H1 (cell line): ENCODE measurements at places on chromosomes 4 and X. TPM values are rescaled to one million over a fixed set of nuclear protein-coding genes. Genes with fewer than 3 reads are reported as not detected.

DNA sequence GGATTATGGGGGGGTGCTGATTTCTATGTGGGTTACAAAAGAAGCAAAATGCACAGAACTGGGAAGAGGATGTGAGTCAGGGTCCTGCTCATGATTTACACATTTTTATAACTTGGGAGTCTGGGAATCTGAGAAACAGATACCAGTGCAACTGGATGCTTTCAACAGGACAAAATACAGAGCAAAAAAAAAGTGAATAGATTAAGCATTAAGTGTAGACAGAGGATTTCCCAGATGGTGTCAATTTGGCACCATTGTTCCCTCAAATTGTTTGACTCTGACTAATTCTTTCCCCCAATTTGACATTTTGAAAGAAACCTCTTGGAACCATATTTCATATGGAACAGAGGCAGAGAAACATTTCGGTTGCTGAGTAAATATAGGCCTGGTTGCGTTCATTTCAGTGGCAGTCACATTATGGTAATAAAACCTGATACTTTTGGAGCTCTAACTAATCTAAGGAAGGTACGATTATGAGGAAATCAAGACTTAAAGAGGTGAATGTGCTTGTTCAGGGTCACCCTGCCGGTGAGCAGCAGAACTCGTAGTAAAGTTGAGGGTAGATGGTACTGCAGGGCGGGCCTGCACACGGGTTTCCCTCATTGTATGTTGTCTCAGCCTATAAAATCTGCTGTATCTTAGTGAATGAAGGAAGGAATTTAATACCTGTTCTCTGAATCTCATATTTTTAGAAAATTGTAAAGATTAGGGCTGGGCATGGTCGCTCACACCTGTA, 18.7 kb upstream of the CDKL5 start:
- no peaks in the 10 kb centered on the region for H3K27me3 ChIP-seq
- H3K4me1 ChIP-seq: no peaks in the 10 kb centered on the region
- no peak overlapping the region for H3K27ac ChIP-seq
- DNase-seq: no peak
- H3K4me3 ChIP-seq: no peak overlapping the region
- no peaks in the 10 kb centered on the region for H3K36me3 ChIP-seq

DNA sequence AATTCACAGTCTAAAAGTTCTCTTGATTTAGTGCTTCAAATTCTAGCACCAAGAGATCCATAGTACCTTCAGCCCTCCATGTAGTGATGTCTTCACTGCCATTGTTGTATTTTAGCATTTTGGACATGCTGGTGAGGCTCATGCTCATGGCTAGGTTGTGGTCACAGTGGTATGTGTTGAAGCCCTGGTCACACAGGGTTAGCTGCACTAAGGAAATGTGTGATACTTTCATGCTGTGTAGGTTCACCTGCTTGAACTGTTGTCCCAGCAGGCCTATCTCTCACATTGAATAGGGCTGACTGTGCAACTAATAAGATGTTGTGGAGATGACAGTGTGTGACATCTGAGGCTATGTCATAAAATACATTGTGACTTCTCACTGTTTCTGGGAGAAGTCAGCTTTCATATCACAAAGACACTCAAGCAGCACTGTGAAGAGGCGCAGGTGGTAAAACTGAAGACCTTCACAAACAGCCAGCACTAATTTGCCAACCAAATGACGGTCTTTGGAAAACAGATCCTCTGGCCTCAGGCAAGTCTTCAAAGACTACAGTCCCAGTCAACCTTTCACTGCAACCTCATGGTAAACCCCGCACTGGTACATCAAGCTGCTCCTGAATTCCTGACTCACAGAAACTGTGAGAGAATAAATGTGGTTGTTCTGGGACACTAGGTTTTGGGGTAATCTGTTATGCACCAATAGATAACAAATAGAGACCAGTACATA, 17.4 kb upstream of the ADH4 start:
- H3K27me3 ChIP-seq: no peaks in the 10 kb centered on the region
- H3K36me3 ChIP-seq: no peaks in the 10 kb centered on the region
- no peak for DNase-seq
- no peak overlapping the region for H3K4me3 ChIP-seq
- no peak overlapping the region for H3K27ac ChIP-seq
- no peaks in the 10 kb centered on the region for H3K4me1 ChIP-seq

- peak overlapping the region; percentile 67 for H3K4me3 ChIP-seq
- H3K27ac ChIP-seq: no peak overlapping the region
- DNase-seq: peak; percentile 60
- peaks cover 5% of the 10 kb centered on the region; the same call in 1 of the 2 replicates for H3K36me3 ChIP-seq
These were observed 819 bp downstream of the NSG1 start for GRCh38 chr4:4387531-4388310.

DNA sequence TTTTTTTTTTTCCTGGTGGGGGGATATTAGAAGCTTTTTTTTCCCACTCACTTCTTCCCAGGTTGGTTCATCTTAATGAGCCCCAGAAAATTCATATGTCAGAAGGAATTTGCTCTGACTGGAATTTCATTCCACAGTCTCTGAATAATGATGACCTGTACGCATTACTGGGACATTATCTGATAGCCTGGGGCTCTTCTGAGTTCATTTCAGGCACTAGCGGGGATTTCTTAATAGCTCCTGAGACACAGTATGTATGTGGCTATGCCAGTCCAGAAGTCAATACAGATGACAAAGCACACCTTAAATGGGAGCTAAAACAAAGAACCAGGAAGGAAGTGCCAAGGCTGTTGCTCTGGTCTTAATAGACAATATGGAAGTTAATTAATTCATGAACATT, 295.2 kb upstream of the IGFBP7 start:
- H3K27ac ChIP-seq: no peak overlapping the region
- H3K4me3 ChIP-seq: no peak overlapping the region
- H3K27me3 ChIP-seq: no peaks in the 10 kb centered on the region
- no peak for DNase-seq

DNA sequence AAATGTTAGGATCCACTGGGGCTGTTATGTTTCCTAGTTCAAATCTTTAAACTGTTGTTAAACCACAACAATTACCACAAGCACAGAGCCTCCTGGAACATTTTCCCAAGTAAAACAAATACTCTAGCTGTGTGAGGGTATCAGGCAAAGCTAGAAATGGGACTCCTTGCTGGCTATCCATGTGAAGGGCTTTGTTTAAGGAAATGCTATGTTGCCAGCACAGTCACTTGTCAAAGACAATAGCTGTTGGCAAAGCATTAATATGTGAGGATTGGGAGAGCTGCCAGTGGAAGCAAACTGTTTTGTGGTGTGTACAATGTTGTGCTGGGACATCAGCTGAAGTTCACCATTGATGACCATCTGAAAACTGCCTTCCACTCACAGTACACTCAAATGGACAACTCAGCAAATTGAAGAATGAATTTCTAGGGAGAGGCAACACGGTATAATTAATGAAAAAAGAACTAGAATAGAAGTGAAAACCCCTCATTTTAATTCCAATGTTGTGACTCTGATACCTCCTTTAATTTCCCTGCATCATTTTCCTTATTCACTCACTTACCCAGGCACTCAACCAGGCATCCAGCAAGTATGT, 100.8 kb downstream of the ANXA3 start:
- no peak for DNase-seq
- no peaks in the 10 kb centered on the region for H3K36me3 ChIP-seq
- H3K4me3 ChIP-seq: no peak overlapping the region
- H3K27ac ChIP-seq: no peak overlapping the region
- H3K4me1 ChIP-seq: no peaks in the 10 kb centered on the region

DNA sequence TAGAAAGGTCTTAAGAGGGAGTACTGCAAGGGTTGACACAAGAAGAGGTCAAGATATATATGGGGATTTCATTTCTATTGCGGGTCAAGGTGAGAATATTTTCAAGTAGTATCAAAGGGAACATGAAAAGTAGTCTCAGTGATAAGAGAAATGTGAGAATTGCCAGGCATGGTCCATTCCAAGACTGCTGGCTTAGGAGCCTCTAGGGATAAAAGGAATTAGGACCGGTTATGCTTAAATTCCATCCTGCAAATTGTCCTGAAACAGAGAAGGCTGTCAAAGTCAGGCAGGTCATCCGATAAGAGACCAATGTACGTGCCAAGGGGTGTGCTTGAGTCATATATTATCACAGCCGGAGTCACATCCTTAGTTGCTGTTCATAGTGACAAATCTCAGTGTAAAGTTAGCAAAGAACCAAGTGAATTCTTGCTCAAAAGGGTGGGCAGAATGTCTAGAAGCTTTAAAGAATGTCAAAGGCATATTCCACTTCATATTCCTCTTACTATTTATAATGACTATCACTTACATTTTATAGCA, 133.6 kb downstream of the CBLL2 start:
- H3K27ac ChIP-seq: no peak overlapping the region
- no peak overlapping the region for H3K4me3 ChIP-seq
- no peaks in the 10 kb centered on the region for H3K36me3 ChIP-seq
- no peaks in the 10 kb centered on the region for H3K27me3 ChIP-seq

GRCh38 chrX:68669871-68670270, 22.4 kb downstream of the STARD8 start:
- no peak for DNase-seq
- H3K36me3 ChIP-seq: no peaks in the 10 kb centered on the region
- H3K4me3 ChIP-seq: no peak overlapping the region
- peaks cover 8% of the 10 kb centered on the region for H3K4me1 ChIP-seq

ASMT gene
- total RNA-seq: 1.4 and 1.5 TPM in 2 replicates

NEIL3 gene
- 10.8 and 11.0 TPM in 2 replicates for total RNA-seq

IL1RAPL2 gene
- total RNA-seq: 1.1 and 1.3 TPM in 2 replicates

G3BP2 gene
- 378 and 388 TPM in 2 replicates for total RNA-seq

USP17L24 gene
- total RNA-seq: not detected in 2 replicates

PNMA6A gene
- total RNA-seq: 5.7 and 6.0 TPM in 2 replicates

KLB gene
- not detected in 2 replicates for total RNA-seq
